ENCODE measurements at places on chromosomes 7 and 10. TPM values are rescaled to one million over a fixed set of nuclear protein-coding genes. Genes with fewer than 3 reads are reported as not detected.

The ITGA8 gene
- total RNA-seq: not detected

The PLEKHA1 gene
- 52.7 TPM for total RNA-seq

The FEZF1 gene
- not detected for total RNA-seq

The MARVELD1 gene
- total RNA-seq: 24.3 TPM

The HOXA13 gene
- not detected for total RNA-seq

The DNAJC2 gene
- total RNA-seq: 15.5 TPM

The FOXI2 gene
- total RNA-seq: not detected

The CALML5 gene
- 36.7 TPM for total RNA-seq

The FAM25G gene
- 5.3 TPM for total RNA-seq

The MMP21 gene
- total RNA-seq: not detected

The PRPS1L1 gene
- not detected for total RNA-seq

The NPTX2 gene
- not detected for total RNA-seq

The PRF1 gene
- not detected for total RNA-seq

The TMEM140 gene
- total RNA-seq: not detected

The ADRB1 gene
- total RNA-seq: 0.28 TPM

The CRPPA gene
- 0.85 TPM for total RNA-seq

The TAS2R4 gene
- total RNA-seq: 0.42 TPM

The SFTPD gene
- total RNA-seq: 0.42 TPM

The CC2D2B gene
- 0.14 TPM for total RNA-seq

The PAX4 gene
- total RNA-seq: not detected

The PTPRZ1 gene
- 22.5 TPM for total RNA-seq

The MBLAC1 gene
- 2.1 TPM for total RNA-seq

The CPVL gene
- total RNA-seq: not detected

The SYT15 gene
- not detected for total RNA-seq

The NEBL gene
- total RNA-seq: 17.1 TPM

The HBP1 gene
- total RNA-seq: 27.3 TPM

The OR9A2 gene
- total RNA-seq: not detected

The CPA2 gene
- not detected for total RNA-seq

The ANKRD61 gene
- not detected for total RNA-seq
